Left renal pelvis (tissue), 4 donors: ENCODE measurements at places on chromosomes 13 and 19. TPM values are rescaled to one million over a fixed set of nuclear protein-coding genes. Genes with fewer than 3 reads are reported as not detected.

DNA sequence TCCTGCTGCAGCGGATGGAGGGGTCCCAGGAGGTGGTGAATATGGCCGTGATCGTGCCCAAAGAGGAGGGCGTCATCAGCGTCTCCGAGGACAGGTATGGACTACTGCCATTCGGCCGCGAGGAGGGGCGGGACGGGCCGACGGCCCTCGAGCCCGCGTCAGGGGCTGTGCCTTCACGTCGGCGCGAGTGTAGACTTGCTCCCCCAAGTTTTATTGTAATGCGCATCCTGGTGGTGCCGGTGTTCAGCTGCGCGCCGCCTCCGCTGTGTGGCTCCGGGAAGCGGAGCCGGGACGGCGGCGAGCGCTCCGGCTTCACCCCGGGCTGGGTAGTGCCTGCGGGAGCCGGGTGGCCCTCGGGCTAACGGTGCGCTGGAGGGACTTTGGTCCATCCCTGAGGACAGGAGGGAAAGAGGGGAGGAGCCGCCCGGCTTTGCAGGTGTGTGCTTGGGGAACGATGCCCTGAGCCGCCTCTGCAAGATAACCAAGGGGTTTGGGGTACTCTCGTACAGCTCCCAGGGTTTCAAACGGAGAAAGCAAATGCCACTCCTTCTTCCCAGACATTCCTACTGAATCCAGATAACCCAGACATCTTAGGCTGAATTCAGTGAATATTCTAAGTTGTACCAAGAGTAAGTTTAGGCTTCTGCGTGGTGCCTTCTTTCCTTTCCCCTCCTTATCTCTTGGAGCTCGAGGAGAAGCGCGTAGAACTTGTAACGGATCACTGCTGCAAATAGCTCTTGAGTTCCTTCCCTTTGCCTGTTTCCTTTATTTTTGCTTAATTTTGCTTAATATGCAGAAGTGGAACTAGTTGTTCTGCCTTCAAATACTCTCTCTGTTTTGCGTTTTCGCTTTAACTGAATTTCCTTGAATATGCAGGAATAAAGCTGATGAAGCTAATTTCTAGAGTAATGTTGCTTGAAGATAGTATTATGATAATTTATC, 740 bp downstream of the WDFY2 start:
- DNase-seq = peak; percentile 40

The OR10H1 gene
- not detected for polyA plus RNA-seq

GRCh38 chr13:93249364-93250306, 23.0 kb downstream of the GPC6 start:
- DNase-seq = no peak

DNA sequence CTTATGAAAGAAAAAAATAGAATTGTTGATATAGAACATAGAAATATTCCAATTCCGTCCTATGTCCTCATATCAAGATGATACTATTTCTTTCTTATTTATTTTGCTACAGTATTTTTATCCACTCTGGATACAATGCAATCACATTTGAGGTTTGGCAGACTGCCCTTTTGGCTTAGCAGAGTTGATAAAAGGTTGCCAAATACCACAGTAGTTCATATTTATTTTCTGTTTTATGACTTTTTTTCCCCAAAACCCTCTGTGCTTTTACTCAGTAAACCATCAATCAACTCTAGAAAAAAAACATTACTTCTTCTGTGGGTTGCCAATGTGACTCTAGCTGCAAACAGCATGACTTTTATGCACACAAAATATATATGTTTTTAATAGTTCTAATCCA, 424.5 kb downstream of the PCDH9 start:
- DNase-seq = no peak

The LGALS14 gene
- not detected for polyA plus RNA-seq

DNA sequence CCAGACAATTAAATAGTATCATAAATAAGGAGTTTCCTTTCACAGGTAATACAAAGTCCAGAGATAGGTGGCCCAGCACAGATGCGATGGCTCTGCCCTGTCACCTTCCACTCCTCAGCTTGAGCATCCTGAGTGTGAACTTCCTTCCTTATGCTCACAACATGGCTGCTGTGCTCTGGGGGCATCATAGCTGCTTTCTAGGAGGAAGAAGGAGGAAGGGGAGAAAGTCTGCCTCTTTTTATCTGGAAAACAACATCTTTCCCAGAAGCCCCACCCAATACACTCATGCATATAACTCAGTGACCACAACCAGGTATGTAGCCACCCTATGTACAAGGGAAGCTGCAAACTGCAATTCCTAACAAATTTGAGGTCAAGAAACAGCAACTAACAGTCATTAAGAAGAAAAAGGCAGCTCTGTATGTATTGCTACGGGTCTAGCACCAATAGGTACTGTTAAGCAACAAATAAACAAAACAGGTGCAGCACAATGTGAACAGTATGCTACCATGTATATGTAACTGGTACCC, 201.2 kb upstream of the UBL3 start:
- no peak for DNase-seq

DNA sequence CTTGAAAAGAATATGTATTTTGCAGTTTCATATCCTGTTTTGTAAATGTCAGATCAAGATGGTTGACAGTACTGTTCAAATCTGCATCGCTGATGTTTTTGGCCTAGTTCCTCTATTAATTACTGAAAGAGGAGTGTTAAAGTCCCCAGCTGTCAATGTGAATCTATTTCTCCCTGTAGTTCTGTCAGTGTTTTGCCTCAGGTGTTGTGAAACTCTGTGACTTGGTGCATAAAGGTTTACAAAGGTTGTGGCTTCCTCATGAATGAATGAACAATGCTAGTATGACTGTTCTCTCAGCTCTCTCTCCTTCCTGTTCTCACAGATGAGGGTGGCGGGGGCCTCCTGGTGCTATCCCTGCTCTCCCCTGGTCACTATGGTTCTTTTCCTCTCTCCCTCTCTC, 142.4 kb downstream of the MYCBP2 start:
- DNase-seq = no peak

The CTXN1 gene
- polyA plus RNA-seq = 14.9 TPM

DNA sequence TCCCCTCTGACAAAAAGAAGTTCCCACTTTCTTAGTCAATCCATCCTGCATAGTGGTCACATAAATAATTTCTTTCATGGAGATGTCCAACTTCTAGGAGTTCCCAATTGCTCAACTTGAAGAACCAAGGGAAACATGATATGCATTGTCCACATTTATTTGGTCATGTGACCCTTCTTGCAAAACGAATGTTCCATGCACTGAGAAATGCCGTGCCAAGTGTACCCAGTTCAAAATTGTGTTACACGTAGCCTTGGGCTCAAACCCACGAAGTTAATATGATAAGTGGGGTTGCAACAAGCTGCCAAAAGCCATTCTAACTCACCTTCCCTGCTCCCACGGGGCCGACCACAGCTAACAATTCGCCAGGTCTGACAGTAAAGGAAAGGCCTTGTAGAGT, 113.1 kb downstream of the ABCC4 start:
- DNase-seq = no peak

DNA sequence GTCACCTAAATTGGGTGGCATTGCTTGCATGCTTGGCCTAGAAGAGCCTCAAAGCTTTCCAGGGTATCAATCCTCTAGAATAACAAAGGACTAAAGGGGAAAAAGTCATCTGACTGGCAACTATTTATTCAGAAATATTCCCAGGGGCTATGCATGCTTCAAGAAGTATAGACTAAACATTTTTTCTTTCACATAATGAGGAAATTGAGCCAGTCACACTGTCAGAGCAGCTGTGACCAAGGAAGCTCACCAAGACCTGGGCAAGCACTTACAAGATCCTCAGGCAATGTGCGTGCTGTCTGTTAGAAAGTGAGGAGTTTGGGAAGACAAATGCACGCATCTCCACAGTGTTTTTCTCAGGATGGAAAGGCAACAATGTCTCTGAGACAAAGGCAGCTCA, 747.2 kb downstream of the DIAPH3 start:
- no peak for DNase-seq

The PTGIR gene
- 2.7 TPM for polyA plus RNA-seq

The BABAM1 gene
- 107 TPM for polyA plus RNA-seq

The SELENOV gene
- 8.2 TPM for polyA plus RNA-seq

The WASF3 gene
- 59.1 TPM for polyA plus RNA-seq

DNA sequence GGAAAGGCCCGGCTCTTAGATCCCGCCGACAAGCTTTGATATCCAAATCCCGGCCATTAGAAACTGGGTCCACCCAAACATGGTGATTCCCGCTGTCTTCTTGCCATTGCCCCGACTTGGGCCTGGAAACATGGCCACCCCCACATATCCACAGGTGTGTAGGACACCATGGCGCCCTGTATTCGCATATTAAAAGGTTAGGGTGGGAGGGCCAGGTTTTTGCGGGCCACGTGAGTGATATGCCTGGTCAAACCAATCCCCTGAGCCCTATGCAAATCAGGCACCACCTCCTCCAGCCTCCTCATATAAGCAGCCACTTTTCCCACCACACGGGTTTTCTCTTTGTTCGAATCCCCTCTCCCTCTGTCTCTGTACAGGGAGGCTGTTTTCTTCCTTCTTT, 766.4 kb downstream of the UQCRFS1 start:
- no peak for DNase-seq

GRCh38 chr19:8337728-8338127, 5.3 kb downstream of the KANK3 start:
- DNase-seq = no peak

The ACP7 gene
- 0.45 TPM for polyA plus RNA-seq

DNA sequence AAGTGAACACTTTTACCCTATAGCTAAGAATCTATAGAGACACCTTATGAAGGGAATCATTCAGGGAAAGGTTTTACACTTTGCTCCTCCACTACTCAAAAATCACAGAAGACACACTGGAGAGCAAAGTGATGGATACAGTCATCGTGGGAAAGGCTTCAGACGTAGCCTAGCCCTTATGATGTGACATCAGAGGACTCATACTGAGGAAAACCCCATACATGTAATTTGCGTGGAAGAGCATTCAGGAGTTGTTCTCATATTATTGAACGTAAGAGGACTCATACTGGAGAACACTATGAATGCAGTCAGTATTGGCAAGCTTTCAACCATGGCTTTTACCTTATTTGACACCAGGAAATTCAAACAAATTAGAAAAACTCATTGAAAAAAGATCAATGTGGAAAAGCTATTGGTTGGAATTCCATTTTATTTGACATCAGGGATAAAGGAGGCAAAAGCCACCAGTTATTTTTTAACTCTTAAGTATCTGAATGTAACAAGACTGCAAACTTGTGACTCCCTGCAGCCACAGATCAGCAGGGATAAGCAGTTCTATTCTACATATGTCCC, 16.1 kb upstream of the ZNF274 start:
- DNase-seq = no peak

The PEAK3 gene
- 0.14 TPM for polyA plus RNA-seq

DNA sequence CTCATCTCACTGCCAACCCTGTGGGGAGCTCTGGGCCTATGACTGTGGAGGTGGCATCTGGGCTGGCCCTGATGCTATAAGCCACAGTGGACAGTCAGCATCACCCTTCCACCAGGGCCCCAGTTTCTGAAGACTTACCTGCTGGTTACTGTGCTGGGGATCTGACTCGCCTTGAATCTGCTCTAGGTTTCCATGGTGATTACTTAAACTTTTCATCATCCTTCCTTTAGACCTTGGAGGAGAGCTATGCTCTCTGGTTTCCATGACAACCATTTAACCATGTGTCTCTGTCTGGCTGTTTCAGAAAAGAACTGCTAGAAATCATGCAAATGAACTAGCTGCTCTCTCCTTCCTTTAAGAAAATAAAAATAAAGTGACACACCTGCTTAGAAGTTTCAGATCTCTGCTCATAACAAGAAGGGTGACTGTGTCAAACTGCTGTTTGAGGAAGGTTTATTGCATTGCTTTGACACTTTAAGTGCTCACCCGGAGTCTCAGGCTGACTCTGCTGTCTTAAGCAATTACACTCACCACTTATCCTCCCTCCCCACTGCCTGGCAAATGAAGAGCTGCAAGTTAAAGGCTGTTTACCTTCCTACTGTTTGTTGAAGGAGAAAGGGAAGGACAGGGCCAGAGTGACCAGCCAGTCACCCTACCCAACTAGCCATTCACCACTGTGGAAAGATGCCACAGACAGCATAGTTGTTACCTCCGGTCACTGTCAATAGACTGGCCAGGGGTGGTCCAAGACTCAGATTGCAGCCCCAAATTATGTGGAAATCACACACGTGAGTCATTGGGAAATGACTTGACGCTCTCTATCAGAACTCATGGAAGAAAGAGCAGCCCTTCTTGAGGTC, 87.6 kb downstream of the HSPH1 start:
- no peak for DNase-seq

The MYH14 gene
- 18.7 TPM for polyA plus RNA-seq

DNA sequence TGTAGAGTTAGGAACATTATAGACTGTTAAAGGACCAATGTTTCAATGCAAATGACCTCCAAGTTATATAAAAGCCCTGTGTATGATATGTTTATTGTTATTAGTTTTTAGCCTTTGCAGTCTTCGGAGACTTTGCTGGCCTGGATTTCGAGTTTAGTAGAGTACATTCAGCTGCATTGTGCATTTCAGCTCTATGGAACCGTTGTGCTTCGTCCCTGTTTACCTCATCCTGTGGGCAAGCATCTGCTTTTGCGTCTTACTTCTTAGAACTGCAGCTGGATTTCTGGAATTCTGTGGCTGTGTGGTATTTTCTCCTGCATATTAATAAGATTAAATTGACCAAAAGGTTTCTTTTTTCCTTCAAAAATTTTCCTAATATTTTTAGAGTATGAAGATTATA, 138.6 kb downstream of the KCNRG start:
- no peak for DNase-seq

GRCh38 chr19:28019371-28019770, 1193.6 kb downstream of the UQCRFS1 start:
- DNase-seq = no peak

The KLK14 gene
- 0.59 TPM for polyA plus RNA-seq

DNA sequence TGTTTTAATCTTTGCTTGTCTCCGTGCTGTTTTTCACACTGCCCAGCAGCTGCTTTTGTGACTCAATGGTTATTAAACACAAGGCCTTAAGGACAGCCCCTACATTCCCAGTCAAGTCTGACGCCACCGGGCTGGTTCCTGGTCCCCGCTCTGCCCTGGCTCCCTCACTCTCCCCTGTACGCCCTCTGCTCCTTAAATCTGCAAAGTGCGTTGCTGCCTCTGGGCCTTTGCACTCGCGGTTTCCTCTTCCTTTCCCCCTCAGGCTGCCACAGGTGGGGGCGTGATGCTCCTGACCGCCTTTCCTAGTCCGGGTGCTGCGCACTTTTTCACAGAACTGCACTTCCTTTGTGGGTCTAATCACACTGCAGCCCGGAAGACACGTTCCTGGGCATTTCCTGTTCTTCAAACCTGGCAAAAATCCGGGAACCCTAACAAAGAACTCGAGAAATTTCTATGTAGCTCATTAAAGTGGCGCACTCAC, 25.6 kb downstream of the NOSIP start:
- DNase-seq = no peak

GRCh38 chr13:42056146-42056545, 7.7 kb downstream of the DGKH start:
- no peak for DNase-seq

GRCh38 chr19:17125728-17126677, 50.4 kb downstream of the MYO9B start:
- no peak for DNase-seq

- no peak for DNase-seq
These were observed 1.8 kb downstream of the ACOD1 start for GRCh38 chr13:76950101-76950500.

DNA sequence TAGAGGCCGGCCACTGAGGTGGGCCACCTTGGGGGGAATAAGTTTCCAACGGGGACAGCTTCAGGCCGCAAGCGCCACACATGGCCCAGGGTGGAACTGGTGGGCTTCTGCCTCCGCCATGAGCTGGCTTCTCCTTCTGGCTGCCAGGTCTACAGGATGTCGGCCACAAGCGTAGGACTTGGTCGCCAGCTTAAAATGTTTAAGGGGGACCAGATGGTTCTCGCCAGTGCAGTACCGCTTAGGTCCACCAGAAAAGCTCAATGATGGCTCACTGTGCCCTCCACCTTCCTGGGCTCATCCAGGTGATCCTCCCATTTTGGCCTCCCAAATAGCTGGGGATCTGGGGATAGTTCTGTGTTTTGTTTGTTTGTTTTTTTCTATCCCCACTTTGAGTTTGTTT, 38.7 kb upstream of the ZNF254 start:
- no peak for DNase-seq
